ENCODE measurements at places on chromosomes 13 and 19.

DNA sequence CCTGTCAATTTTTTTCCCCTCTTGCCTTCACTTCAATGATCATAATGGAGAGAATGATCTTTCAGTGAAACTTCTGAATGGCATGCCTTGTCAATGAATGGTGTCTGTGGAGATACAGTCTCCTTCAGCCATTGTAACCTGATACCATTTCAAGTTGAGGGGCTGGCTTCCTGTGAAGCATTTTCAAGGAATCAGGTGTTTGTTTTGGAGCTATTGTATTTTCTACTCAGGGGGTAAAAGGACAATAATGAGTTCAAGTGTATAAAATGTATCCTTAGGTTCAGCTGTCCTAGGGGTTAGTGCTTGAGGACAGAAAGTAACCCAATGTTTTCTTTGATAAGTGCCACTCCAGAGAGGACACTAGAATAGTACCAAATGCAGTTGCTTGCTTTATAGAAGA is 23.8 kb upstream of the CBY2 start:
- DNase-seq = no peak

GRCh38 chr19:41193430-41194156 is 574 bp downstream of the CYP2S1 start:
- DNase-seq = no peak

- DNase-seq = no peak
Measured at GRCh38 chr13:22143671-22144070, 472.8 kb downstream of the FGF9 start.

GRCh38 chr13:113207890-113208420 is 514 bp downstream of the PCID2 start:
- DNase-seq = no peak

- no peak for DNase-seq
Measured at GRCh38 chr13:41468631-41469030, 11.3 kb downstream of the RGCC start.

- DNase-seq = no peak
Measured at GRCh38 chr13:31167490-31167889, 5.8 kb upstream of the HSPH1 start.

DNA sequence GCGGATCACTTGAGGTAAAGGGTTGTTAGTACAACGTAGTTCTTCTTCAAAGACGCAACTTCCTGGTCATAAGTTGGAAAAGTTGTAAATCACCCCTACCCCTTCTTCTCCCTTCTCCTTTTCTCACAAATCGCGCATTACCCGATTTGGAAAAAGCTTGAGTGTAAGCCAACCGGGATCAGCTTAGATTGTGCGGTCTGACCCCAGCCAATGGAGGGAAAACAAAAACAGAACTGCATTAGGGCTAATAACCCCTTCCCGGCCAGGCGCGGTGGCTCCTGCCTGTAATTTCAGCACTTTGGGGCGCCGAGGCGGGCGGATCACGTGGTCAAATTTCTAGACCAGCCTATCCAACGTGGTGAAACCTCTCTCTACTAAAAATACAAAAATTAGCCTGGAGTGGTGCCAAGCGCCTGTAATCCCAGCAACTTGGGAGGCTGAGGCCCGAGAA is 806 bp downstream of the ZNF90 start:
- DNase-seq = no peak

DNA sequence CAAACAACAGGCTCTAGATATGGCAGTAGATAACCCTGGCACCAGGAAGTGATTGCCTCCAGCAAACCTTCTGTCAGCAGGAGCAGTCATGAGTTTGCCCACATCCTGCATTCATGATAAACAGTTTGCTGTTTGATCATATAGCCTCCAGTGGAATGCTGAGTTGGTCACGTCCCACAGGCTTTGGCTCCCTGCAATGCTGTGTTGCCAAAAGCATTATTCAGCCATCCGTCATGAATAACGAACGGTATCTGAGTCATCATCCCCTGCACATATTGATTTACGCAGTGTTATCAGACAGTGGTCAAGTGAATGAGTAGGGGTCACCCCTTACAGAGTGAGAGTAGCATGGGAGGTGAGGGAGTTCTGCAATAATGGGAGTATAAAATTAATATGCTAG is 21.9 kb upstream of the ZNF432 start:
- DNase-seq = no peak

- no peak for DNase-seq
Measured at GRCh38 chr19:14560776-14561108, 11.1 kb downstream of the NDUFB7 start.

Data from stimulated activated CD4-positive, alpha-beta T cell treated with anti-CD3 and anti-CD28 coated beads, Interleukin-1b, Interleukin-23, amount 100 ng/mL, for 24 hours (primary cell).